ENCODE measurements at places on chromosomes 1 and 21.

GRCh38 chr1:115400891-115401290, 62.8 kb upstream of the NGF start:
- DNase-seq: no peak

- no peak for DNase-seq
Observed at GRCh38 chr1:56992318-56993125, 26.7 kb upstream of the C8B start.

GRCh38 chr1:117752661-117753060, 146.8 kb downstream of the TENT5C start:
- no peak for DNase-seq

DNA sequence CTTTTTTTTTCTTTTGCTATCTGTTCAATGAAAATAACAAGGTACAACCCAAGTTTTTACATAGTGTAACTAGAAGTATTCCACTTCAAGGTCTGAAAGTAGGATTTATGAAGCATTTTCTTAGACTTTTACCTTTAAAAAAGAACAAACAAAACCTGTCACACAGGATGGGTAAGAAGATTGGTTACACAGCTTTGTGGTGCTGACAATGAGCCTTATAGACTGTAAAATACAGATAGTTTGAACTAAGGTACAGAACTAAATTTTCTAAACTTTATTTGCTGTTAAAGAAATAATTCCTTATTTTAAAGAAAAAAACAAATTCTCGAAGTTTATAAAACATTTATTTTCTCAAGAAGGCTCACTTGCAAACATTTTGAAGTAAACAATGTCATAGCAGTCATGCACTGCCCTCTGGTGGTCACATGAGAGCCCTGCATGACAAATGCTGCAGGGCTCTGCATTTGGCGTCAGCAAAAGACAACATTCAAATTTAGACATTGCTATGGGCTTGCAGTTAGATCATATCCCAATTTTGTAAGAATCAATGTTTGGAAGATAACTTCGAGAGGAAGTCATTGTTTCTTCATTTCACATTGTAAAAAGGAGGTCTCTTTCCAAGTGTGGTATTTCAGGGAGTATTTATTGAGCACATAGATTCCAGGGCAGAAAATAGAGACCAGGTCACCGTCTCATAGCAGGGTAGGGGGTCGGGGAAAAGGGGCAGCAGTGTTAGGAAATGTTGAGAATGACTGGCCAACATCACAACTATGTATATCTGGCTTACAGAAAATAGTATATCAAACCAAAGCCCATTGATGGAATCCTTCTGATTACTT, 115.3 kb upstream of the FMN2 start:
- peak; percentile 60 for DNase-seq

- no peak for DNase-seq
Observed at GRCh38 chr21:46607636-46608035, 2.8 kb upstream of the S100B start.

DNA sequence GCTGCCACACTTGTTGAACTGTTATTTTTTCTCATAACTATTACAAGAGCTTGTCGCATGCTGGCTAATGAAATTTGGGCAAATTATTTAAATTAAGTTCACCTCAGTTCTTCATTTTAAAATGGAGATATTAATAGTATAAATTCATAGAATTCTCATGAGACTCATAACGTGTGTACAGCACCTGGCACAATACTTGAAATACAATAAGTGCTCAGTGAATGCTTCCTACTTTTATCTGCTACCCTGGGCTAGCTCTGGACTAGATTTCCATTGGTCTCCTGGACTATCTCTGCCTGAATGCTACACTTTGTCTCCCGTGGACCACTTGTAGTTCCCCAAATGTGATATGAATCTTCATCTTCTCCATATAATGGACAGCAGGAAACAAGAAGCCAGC, 919 bp downstream of the SLAMF6 start:
- DNase-seq: no peak

DNA sequence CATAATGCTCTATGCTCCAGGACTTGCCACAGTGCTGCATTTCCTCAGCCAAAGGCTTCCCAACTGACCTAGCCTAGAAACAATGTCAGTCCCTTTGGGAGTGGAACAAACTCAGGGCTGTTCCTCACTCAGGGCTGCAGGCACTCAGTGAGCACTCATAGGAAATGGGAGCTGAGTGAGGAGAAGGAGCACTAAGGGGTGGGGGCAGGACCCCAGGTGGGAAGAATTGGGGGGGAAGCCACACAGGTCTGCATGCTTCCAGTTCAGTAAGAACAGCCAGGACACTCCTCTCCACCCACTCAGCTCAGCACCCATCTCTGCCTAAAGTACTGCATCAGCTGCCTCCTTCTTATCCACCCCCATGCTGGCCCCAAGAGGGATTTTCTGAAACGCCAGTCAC, 7.3 kb upstream of the SLC5A9 start:
- DNase-seq: no peak
